NCI-H446 (cell line): ENCODE measurements at places on chromosomes 5 and 9.

- DNase-seq, result no peak
Measured at GRCh38 chr5:139843991-139844390, 48.4 kb downstream of the PSD2 start.

DNA sequence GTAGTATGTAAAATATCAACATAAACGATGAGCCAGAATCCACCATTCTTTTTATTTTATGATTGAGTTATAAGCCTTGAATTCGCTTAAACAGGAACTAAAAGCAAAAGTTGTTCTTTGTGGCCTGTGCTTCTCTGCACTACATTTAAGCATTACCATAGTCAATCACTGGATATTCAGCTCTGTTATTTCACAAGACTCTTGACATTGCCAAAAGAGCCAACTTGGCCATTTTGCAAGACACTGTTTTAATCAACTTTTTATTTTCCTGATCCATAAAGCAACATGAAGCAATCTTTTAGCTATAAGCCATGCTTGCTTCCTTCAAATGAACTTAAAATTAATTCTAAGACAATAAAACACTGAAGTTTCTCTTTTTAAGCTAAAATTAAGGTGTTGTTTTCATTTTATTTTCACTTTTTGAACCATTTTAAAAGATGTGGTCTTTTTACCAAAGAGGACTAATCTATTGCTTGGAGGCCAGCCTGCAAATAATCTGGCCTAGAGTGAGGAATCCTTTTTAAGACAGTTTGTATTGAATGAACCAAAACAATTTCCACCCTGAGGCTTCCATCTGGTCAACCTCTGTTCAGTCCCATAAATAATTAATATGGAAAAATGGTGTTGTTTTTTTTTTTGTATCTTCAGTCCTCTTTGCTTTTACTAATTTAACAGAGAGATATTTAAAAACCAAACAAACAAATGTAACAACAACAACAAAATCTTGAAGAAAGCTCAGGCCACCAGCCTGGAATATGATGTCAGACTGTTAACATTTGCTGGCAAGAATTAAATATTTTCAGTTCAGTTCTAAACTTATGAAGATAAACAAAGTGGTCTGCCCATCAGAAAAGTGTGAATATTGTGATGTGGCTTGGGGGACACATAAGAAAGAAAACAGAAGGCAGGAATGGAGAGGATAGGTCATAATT is 274.4 kb downstream of the MARCHF11 start:
- no peak for DNase-seq

GRCh38 chr5:9776525-9776924 is 146.4 kb upstream of the TAS2R1 start:
- no peak for DNase-seq

GRCh38 chr5:136375920-136376319 is 10.6 kb upstream of the TRPC7 start:
- DNase-seq, result no peak

- no peak for DNase-seq
Measured at GRCh38 chr9:129752900-129753729, at the start of gene PTGES. Gene PTGES, minus strand, starts transcription at chr9:129753042. Its CDS starts 30 bp downstream, at chr9:129753012.

DNA sequence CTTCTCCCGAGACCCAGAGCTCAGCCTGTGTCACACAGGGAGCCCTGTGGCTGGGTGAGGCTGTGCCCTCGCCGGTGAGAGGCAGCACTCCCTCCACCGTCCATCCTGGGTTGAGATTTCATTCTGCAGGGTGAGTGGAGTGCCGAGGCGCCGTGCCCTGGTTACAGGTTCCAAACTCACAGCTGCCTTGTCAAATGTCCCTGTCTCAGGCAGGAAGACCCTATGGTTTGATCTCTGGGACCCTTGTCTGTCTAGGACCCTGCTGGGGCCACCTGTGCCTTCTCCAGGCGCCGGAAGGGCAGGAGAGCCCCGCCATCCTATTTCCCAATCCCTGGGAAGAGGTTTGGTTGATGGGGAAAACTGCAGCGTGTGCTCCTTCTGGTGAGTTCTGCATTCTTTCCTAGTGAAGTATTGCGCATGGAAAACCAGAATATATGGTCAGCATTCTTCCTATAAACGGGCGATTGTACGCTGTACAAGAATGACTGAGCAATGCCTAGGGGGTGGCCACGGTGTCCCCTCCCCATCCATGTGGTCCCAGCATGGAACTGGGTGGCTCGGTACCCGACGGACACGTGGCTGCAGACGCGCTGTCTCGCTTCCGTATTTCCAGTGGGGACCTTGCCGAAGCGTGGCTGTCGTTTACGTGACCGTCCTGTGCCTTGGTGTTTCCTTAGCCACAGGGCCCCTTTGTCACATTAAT is 95.9 kb upstream of the COL5A1 start:
- no peak for DNase-seq

GRCh38 chr5:53895091-53895683 is 334.7 kb downstream of the NDUFS4 start:
- DNase-seq, result no peak

GRCh38 chr9:93684806-93685543 is 108.6 kb downstream of the PHF2 start:
- no peak for DNase-seq

GRCh38 chr9:117681888-117682287 is 22.3 kb upstream of the TLR4 start:
- no peak for DNase-seq

DNA sequence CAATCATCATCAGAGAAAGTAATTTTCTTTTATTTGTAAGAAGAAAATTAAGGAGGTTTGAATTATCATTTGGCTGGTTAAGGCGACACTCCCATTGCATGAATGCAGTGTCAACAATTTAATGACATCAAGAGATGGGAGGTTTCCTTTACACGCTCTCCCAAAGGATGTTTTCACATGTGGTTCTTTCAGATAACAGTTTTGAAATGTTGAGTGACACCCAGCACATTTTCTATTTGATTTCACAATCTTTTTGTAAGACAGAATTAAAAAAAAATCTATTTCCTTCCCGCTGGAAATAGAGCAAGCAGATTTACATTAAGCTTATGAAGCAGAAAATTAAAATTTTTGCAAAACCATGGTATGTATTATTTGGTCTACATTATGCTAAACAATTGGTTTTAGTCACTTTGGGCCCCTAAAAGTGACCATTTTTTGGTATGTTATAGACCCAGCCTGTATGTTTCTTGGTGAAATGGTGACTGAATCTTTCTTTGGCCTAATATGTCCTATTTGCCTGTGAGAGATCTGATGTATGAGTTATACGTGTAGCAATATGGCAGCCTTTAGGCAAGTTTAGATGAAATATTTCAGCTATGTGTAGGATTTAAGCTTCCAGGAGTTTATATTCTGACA is 18.9 kb upstream of the ANKRD55 start:
- no peak for DNase-seq

DNA sequence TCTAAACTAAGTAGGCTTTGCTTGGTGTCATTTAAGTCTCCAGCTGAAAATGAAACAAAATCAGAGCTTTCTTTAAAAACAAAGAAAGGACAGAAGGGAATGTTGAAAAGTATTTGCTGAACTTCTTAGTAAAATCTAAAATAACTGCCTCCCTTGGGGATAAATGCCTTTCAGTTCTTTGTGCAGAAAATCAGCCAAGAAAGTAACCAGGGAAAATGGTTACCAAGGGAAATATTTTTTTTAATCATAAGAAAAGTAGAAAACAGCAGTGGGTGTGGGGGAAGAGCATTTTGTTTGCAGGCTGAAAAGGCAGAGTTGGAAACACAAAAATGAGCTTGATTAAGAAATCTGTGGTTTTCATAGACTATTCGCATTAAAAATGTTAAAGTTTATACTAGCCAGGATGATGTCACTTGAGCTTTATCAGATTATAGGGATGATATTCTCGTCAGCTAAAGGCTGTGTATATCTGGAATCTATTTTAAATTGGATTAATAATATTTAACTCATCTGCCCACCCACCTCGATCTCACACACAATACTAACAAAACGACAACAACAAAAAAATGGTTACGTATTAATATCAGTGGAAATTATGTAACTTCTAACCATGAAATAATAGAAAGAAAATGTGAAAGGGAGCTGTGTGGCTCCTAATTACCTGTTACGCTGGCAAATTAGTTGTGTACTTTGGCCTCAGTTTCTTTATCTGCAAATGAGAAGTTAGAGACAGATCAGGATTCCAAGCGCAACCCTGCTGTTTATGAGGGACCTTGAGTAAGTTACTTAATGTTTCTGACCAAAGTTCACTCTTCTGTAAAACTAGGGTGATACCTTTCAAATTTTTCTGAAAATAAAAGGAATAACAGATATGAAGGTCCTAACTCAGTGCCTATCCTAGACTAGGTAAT is at the start of gene ECM2:
Gene ECM2, minus strand, starts transcription at position 51 of the 911 bp plus-strand sequence. CDS start 13,124 bp downstream, outside the sequence.
- no peak for DNase-seq

DNA sequence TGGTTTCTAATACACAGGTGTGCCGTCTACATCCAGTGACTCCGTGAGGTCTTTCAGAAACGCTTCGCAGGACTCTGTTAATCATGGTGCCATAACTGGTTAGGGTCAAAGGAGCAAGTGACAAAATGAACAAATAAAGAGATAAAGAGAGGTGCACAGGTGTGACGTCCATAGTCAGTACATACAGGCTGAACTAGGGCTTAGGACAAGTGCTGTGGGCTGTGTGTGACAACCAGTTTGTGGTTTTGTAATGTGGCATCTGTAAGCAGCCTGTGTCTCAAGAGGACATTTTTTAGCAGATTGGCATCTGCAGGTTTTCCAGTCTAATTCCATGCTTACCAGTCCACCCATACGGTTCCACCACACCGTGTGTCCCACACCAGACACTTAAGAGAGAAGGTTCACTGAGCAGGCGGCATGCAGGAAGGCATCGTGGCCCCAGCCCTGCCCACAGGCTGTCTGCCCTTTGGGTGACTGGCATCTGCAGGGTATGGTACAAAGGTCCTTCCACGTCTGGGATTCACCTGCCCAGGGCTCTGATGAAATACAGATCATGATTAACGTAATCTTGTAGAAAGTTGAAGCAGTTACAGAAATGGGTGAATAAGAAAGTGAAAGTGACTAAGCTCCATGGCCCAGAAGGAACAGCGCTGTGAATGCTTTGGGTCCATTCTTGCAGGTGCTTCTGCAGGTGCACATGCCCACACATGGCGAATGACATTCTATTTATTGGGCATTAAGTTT is 26.9 kb downstream of the SRD5A1 start:
- no peak for DNase-seq

GRCh38 chr9:71830153-71830552 is 61.8 kb upstream of the CEMIP2 start:
- no peak for DNase-seq
